ENCODE measurements at places on chromosomes 3 and 15.

GRCh38 chr15:39260391-39260790 is 320.5 kb upstream of the THBS1 start:
- no peak for DNase-seq

DNA sequence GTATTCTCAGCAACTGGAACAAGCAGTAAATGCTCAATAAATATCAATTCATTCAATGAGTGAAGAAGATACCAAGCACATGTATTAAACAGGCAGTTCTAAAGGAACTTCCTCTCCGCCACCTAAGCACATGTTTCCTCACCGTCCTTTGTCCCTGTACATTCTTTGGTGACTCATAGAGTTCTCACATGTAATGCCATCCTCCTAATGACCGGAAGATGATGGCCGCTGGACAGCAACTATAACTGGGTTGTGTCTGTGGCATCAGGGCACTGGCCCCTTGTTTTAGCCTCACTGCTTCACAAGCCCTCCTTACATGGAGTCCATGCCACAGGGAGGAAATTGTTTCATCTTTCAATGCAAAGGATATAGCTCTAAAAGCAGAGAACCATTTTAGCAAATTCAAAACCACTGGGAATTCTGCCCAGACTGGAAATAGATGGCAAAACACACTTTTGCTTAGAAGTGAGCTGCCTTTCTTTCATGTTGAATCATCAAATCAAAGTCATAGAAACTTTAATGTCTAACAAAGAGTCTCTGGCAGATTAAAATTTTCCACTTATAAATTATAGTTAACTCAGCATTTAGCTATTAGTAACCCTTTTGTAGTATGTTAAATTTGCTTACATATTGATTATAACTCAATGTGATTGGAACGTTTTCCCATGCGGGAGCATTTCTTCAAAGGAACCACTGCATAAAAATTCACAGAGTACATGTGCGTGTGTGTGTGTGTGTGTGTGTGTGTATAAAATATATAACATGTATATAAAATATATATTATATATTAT is 74.1 kb downstream of the GAP43 start:
- no peak for DNase-seq

DNA sequence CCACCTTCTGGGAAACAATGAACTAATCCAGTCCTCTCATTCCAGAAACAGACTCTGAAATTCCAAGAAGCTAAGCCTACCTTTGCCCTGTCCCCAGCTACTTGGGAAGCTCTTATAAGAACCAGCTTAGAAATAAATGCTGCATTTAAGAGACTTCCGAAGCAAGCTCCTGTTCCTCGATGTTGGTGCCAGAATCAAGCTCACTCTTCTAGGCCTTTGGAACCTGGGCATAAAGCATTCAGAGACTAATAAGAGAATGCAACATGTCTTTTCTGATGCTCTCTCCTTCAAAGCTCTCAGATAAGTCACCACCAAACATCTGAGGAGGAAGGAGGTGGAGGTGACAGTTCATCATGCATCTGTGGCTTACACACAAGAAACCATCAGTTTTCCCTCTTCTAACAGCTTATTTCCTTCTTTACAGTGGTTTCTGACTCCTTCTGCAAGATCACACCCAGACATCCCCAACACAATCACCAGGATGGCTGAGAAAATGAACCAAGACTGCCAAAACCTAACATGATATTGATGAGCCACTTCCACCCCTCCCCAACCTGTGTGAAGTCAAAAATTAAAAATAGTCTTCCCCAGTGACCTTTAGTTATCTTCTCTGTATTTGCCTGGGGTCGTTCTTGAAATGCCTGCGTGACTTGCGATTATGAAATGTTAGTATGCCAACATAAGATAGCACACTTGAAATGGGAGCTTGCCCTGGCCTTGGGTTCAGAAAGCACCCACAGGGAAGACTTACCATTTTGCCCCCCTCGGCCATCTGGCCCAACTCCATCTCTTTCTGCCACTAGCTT is 11.5 kb downstream of the ARHGEF3 start:
- no peak for DNase-seq

DNA sequence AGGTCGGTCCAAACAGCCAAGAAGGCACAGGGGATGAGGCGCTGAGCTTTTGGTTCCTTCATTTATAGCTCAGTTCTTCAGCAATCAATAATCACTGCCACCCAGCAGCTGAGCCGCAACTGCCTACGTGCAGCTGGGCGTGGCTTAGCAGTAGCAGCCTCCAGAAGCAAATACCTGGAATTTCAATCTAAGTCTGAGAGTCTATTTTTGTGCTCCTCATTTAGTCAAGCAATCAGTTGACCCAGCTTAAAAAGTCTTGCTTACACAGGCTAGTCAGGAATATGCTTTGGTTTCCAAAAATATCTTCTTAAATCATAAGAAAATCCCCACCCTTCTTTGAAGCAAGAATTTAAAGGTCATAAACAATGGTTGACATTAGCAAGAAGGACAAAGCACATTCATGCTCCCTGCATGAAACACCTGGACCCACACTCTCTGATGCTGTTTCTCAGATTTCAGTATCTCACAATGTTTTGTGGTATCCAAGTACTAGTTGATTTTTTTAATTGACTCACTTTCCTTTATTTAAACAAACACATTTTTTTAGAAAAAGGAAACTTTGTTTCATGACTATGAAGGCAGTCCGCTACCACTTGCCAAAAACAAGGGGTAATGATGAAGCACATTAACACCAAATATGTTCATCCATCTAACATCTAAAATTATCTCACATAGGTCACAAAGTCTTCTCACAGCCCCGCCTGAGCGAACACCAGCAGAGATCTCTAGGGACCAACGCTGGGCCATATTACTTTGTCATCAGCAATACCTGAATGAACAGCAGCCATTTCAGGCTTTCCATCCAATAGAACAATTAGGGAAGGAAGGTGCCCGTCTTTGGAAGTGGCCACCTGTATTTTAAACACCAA is 106.1 kb downstream of the OXNAD1 start:
- no peak for DNase-seq

DNA sequence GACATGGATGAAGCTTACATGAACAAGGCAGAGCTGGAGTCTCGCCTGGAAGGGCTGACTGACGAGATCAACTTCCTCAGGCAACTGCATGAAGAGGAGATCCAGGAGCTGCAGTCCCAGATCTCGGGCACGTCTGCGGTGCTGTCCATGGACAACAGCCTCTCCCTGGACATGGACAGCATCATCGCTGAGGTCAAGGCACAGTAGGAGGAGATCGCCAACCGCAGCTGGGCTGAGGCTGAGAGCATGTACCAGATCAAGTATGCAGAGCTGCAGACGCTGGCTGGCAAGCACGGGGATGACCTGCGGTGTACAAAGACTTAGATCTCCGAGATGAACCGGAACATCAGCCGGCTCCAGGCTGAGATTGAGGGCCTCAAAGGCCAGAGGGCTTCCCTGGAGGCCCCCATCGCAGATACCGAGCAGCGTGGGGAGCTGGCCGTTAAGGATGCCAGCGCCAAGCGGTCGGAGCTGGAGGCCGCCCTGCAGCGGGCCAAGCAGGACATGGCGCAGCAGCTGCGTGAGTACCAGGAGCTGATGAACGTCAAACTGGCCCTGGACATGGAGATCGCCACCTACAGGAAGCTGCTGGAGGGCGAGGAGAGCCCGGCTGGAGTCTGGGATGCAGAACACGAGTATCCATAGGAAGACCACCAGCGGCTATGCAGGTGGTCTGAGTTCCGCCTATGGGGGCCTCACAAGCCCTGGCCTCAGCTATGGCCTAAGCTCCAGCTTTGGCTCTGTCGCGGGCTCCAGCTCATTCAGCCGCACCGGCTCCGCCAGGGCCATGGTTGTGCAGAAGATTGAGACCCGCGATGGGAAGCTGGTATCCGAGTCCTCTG is 77.6 kb downstream of the CLDN11 start:
- DNase-seq: no peak

DNA sequence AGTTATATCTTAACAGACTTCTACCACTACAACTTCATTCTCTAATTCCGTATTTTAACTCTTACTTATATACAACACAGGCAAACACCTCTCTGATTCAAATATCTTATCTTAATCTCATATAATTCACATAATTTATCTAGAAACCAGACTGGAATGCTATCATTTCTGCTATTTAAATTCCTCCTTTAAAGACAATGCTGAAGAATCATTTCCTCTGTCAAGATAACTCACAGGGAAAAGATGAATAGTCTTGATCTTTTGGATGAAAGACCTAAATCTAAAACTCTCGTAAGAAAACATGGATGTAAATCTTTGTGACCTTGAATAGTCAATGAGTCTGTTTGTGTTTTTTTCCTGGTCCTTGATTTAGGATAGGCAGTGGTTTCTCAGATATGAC is 135.3 kb upstream of the PLXND1 start:
- DNase-seq: no peak

DNA sequence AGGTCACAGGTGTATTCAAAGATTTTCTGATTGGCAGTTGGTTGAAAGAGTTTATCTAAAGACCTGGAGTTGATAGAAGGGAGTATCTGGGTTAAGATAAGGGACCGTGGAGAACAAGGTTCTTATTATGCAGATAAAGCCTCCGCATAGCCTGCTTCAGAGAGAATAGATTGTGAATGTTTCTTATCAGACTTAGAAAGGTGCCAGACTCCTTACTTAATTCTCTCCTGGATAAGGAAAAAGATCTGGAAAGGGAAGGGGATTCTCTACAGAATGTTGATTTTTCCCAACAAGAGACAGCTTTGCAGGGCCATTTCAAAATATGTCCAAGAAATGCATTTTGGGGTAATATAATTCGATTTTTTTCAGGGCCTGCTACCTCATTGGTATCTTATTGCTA is 341.3 kb upstream of the RARB start:
- no peak for DNase-seq

DNA sequence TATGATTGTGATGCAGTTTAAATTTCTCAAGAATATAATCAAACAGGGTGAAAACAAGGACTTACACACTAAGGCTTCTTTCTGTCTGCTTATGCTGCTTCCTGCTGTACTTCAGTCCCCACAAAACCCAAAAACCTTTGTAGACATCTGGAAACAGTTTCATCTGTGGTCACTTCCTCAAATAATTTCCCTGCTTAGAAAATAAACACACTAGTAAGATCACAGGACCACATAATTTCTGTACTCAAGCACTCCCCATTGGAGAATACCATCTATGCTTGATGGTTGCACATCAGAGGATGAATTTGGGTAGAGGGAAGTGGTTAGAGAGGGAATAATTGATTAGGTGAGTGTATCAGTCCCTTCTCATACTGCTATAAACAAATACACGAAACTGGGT is 266.2 kb downstream of the LSAMP start:
- DNase-seq: no peak

- no peak for DNase-seq
These were observed 37.9 kb downstream of the UBR1 start for GRCh38 chr15:43067717-43068461.

DNA sequence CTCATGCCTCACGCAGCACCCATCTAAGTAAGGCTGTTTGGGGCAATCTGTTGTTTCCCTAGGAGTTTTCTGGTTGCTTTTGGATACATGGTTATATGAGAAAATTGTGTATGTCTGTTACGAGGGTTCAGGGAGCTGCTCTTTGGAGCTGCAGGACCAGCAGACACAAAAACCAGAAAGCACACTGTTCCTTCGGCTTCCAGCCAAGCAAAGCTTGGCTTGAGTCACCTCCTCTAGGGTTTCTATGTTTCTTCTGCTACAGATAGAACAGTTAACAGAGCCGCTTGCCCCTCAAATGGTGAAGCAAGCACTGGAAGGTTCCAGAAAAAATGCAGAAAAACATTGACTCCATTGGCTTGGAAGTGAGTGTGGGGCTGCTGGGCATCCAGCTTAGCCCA is 49.2 kb upstream of the CTDSPL start:
- DNase-seq: no peak

- no peak for DNase-seq
These were observed 662.3 kb downstream of the MAGI1 start for GRCh38 chr3:65376426-65376825.
